ENCODE measurements at places on chromosomes 5 and 9.

- DNase-seq = no peak
Observed at GRCh38 chr5:179224741-179225140, 120.5 kb downstream of the ADAMTS2 start.

- no peak for DNase-seq
Observed at GRCh38 chr5:58834242-58835225, 251.7 kb downstream of the RAB3C start.

DNA sequence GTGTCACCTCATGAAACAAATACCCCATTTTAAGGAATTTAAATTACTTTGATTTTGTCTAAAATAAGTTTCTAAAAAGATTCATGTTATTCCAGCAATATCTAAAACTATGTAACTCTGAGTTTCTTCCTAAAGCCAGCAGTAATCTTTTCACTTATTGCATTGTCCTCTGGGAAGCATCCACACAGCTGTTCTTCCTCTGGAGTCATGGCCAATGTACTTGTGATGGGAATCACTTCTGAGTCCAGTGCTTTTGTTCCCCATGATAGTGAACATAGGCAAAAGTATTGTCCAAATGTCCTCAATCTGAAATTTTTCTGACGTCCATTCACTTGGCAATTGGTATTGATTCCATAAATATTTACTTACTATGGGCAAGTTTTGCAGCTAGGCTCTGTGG lies 125.0 kb downstream of the STARD4 start:
- DNase-seq = no peak

DNA sequence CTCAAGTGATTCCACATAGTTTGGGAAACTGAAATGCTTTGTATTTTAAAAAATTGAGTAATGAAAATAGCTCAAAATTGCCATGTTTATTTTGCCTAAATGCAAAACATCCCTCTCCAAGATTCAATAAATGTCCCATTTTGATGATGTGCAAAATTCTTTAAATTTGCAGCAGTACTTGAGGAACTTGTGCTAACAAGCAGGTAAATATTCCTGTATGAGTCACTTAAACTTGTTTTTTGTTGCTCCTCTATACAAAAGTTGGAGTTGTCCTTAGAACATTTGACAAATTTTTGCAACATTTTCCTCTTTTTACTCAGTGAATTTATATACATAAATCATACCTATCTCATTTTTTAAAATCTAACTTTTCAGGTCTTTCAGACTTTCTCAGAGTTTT lies 280.2 kb downstream of the CDH12 start:
- DNase-seq = no peak

DNA sequence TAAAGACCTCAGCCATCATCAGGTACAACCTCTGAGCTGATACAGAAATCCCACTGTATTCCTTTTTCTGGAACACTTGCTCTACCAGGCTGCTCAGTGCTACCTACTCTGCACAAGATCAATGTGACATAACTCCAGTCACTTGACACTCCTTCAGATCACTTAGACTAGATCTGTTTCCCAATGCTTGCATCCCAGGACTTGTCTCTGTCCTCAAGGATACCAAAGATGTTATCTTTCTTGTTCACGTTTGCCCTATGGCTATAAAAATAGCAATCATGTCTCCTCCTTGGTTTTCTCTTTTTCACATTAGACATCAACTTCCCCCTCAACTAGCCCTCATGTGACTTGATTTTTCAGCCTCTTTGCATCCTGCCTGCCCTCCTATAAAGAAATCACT lies 188.1 kb upstream of the PTGER4 start:
- no peak for DNase-seq

DNA sequence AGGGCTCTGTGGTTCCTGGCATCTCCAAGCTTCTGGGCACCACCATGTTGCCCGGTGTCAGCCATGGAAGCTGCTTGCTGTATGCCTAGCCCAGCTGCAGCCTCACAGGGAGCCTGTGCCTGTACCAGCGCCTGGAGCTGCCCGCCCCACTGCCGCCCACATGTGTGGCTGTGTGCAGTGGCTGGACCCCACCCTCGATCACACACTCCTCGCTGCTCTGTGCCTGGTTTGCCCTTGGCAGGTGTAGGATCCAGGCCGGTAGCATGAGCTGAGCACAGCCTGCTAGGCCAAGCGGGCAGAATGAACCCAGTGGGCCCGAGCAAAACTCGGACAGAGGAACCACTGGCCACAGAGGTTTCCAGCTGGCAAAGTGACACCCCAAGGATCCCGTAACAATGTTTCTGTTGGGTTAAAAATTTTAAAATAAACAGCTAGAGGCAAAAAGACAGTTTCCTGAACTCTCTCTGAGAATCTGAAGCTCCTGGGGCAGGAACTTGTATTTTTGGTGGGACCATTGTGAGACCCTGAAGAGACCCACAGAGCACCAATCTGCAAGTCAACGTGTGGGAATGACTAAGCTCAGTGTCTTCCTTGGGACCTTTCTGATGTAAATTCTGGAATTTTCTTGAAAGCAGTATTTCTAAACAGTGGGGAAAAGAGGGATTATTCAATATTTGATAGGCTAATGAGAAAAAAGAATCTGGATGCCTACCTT lies 73.1 kb upstream of the CCDC112 start:
- DNase-seq = no peak
